ENCODE measurements at places on chromosomes 16 and 17. TPM values are rescaled to one million over a fixed set of nuclear protein-coding genes. Genes with fewer than 3 reads are reported as not detected.

Gene KRT9
- not detected for total RNA-seq

Gene SLC46A1
- 4.6 TPM for total RNA-seq

Gene NPIPA8
- 2.5 TPM for total RNA-seq

Gene GH1
- not detected for total RNA-seq

Gene SLC16A11
- not detected for total RNA-seq

Gene SPAG5
- total RNA-seq: 173 TPM

Gene SPATA22
- total RNA-seq: not detected

Gene TPSB2
- total RNA-seq: not detected

Gene EFNB3
- total RNA-seq: 1.0 TPM

Gene KRT12
- total RNA-seq: not detected

Gene CRYBA1
- not detected for total RNA-seq

Gene ALOX15B
- not detected for total RNA-seq

Gene ARL5C
- total RNA-seq: not detected

Gene CCL17
- not detected for total RNA-seq

Gene HLF
- total RNA-seq: 0.80 TPM

Gene NPIPB6
- total RNA-seq: 0.46 TPM

Gene LASP1
- 71.0 TPM for total RNA-seq

Gene SLC5A11
- not detected for total RNA-seq

Gene PGAP3
- 5.1 TPM for total RNA-seq

Gene MYLK3
- total RNA-seq: 0.03 TPM

Gene UTS2R
- not detected for total RNA-seq

Gene CLTC
- total RNA-seq: 228 TPM

Gene NKD1
- 0.42 TPM for total RNA-seq

Gene SAMD14
- 1.7 TPM for total RNA-seq

Gene KRT28
- total RNA-seq: not detected

Gene IGF2BP1
- total RNA-seq: 15.2 TPM

Gene ADAMTS18
- 0.51 TPM for total RNA-seq

Gene DYNLRB2
- total RNA-seq: not detected

Measured in Daoy (cell line).